NCI-H460 (cell line): ENCODE measurements at places on chromosomes 11 and 22. TPM values are rescaled to one million over a fixed set of nuclear protein-coding genes. Genes with fewer than 3 reads are reported as not detected.
A peak's percentile ranks its signal among the peaks of the same experiment; 100 is the strongest.

DNA sequence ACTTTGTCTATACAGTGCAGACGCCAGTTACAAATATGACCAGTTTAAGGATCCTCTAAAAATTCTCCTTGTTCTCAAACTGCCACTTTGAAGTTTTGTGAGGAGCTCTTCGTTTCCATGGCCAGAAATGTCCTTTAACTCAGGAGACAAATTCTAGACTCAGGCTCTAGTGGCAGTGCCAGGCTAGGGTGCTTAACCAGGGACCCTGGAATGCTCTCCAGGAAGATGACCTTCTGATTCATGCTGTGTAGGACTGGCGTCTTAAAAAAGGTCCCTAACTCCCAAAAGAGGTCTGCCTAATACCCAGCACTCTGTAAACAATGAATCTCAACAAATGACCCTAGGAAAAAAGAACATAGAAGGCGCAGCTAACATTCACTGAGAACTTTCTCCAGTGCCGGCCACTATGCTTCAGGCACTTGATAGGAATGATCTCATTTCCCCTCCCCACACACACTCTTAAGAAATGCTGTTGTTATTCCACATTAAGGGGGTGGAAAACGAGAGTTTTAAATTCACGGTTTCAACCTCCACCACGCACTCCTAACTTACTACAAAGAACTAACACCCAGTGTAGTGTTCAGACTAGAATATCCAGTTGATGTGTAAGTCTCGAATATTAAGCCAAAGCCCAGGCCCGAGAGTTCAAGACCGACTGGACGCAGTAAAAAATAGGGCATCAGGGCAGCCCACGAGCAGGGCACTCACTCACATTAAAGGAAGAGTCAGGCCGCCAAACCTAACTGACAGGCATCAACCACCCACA lies 747 bp downstream of the NXF1 start:
- no peak for DNase-seq

The TMPRSS13 gene
- total RNA-seq, result not detected in 2 replicates

- DNase-seq, result no peak
Measured at GRCh38 chr22:32913557-32913956, 112.1 kb downstream of the TIMP3 start.

The JAML gene
- not detected in 2 replicates for total RNA-seq

DNA sequence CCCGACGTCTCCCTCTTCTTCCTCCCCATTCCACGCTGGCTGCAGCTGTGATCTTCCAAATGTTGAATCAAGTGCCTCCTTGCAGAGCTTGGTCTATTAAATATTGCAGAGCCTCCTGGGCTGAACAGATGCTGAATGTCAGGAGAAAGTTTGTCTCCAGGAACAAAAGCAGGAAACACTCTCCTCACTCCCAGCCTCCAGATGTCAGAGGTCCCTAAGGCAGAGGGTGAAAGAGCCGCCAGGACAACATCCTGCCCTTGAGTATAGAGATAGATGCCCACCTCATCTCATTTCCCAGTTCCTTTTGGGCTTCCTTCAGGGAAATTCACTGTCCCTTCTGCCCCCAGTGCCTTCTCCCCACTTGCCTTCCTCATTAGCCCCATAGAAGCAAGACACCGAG lies 40.8 kb upstream of the IGSF9B start:
- DNase-seq, result no peak

DNA sequence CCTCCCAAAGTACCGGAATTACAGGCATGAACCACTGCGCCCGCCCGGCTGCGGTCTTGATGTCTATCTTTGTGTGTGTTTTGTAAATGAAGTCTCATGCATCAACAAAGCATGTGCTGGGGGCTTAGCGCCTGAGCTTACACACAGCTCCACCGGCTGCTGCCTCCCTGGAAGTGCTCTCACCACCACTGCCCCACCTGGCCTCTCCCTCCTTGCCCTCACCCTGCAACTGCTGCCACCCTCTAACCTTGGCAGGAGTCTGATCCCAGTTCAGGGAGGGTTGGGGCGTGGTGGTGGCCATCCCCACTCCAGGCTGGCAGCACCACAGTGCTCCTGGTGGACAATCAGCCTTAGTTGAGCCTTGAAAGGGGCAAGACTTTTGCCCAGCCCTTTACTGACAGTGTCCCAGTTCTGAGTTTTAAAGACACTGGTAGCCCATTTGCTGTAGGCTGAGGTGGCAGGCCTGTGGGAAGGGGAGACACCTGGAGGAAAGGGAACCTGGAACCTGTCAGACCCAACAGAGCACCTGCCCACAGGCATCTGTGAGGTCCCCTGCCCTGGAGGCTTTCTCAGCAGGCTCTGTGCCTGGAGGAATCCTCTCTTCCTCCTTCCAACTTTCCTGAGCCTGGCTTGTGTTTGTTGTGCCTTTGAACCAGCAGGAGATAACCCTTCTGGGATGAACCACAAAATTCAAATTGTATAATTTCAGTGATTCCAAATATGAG lies 42.4 kb upstream of the WEE1 start:
- DNase-seq, result no peak

DNA sequence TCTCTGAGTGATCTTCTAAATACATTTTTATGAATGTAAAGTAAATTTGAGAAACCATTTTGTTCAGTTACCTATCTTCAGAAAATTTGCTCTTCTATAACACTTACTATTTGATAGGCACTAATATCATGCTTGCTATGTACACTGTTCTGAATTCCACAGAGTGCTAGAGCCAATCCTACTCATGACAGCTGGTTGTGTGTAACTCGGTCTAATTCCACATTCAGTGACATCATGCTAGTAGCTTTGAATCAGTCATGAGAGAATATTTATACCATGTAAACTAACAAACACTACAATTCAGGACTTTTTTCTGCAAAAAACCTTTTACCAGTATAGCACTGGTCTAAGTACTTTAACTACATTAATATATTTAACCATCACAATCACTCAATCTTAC lies 902.9 kb downstream of the DLG2 start:
- no peak for DNase-seq

GRCh38 chr22:49518436-49518970 lies 309.2 kb downstream of the BRD1 start:
- no peak for DNase-seq

The OR10D3 gene
- total RNA-seq, result not detected in 2 replicates

- DNase-seq, result no peak
Measured at GRCh38 chr22:40040927-40041326, 46.2 kb downstream of the FAM83F start.

The SLC5A12 gene
- not detected in 2 replicates for total RNA-seq

- DNase-seq, result no peak
Measured at GRCh38 chr11:27367881-27368280, 4.9 kb upstream of the CCDC34 start.

DNA sequence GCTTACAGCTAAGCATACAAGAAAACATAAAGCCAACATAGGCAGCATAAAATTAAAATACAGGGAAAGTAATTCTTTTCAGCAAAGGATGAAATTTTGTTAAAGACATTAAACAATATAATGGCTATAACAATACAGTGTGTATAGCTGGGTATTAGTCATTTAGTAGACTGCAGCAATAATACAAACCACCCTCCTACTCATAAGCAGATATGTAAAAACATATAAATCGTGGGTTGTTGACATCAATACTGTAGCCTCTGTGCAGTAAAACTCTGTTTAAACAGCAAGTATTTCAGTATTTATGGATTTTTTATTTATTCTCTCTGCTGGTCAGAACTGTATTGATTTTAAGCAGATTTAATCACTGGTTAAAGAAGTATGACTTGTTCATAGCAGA lies 639.1 kb upstream of the ANO5 start:
- DNase-seq, result no peak

- peak; percentile 28 for DNase-seq
Measured at GRCh38 chr22:26756675-26757293, 99.4 kb downstream of the MIAT start.

The OR51I1 gene
- not detected in 2 replicates for total RNA-seq

GRCh38 chr11:96156379-96156722 lies 186.6 kb downstream of the MAML2 start:
- DNase-seq, result no peak

DNA sequence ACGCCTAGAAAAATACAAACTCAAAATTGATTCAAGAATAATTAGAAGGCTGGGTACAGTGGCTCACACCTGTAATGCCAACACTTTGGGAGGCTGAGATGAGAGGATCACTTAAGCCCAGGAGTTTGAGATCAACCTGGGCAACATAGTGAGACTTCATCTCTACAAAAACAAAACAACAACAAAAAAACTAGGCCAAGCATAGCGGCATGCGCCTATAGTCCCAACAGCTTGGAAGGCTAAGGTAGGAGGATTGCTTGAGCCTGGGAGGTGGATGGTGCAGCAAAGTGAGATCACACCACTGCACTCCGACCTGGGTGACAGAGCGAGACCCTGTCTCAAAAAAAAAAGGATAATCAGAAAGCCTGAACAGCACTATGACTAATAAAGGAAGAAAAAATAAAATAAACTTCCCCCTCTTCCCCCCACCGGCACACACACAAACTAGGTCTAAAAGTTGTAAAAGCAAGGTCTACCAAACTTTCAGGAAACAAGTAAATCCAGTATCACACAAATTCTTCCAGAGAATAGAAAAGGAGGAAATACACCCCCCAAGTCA lies 35.8 kb downstream of the RRAS2 start:
- DNase-seq, result no peak

GRCh38 chr11:60756307-60757032 lies at the start of gene MS4A15:
Gene MS4A15 (plus strand): TSS chr11:60756867. CDS start chr11:60763734, 6,867 bp downstream.
- DNase-seq, result peak; percentile 8

- DNase-seq, result peak; percentile 36
Measured at GRCh38 chr11:68447015-68447801, 13.3 kb upstream of the PPP6R3 start.

- no peak for DNase-seq
Measured at GRCh38 chr22:45594123-45594941, 77.3 kb upstream of the ATXN10 start.

GRCh38 chr11:11582011-11582701 lies 39.6 kb downstream of the GALNT18 start:
- DNase-seq, result no peak

The FXYD6 gene
- total RNA-seq, result not detected in 2 replicates

GRCh38 chr11:120563703-120564572 lies 52.4 kb downstream of the GRIK4 start:
- DNase-seq, result no peak

The CCDC116 gene
- not detected in 2 replicates for total RNA-seq

DNA sequence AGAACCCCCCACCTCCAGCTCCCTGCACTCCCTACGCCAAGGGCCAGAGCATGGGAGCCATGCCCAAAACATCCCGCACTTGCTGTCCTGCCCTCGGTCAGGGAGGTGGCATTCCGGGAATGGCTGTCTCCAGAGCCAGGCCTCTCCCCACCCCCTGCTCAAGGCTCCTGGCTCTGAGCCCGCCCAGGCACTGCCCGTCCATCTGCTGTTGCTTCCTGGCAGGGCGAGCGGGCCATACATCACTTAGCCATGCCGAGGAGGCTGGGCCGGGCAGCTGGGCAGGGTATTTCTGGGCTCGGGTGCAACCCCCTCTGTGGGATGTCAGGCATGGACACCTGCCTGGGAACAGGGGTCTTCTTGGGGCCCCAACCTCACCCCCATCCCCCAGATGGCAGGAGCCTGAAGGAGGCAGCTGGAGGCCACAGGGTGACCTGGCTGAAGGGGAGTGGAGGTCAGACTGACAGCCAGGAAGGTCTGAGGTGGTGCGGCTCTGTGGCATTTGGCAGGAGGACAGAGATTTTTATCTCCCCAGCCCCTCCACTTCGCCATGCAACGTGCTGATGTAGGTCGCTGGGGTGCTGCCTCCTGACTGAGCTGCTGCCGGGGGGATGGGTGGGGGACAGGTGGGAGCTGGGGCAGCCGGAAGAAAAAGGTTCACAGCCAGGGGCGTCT lies 8.7 kb upstream of the CABP7 start:
- DNase-seq, result no peak

DNA sequence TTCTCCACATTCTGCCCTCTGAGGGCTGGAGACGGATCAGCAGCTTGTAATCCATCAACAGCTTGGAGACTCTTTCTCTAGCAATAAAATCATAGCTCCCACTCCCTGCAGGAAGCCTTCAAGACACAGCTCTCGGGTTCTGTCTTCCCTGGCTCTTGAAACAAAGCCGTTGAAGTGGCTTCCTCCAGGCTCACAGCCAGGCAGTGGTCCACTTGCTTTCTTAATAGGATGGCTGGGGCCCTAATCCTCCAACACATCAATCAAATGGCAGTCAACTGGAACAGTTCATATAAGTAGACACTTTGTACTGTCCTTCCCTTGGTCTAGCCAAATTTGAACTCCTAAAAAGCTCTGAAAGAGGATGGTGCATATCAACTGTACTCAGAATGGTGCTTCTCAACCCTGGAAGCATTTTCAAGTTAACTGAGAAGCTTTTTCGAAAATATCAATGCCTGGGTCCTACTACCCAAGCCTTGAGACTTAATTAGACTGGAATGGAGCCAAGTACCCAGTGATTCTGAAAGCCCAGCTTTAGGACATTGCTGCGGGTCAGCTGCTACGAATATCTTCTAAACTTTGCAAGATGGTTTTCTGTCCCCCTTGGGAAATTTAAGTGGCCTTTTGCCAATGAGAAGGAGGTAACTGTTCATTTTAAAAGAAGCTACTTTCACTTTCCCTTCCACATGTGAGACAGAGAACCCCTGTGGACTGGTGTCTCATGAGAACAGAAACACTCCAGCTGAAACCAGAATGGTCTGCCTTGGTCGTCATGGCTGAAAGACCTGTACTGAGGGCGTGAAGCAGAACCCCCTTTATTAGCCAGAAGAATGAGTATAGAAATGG lies 74.7 kb downstream of the SC5D start:
- no peak for DNase-seq
